ENCODE measurements at places on chromosomes 12 and 14. TPM values are rescaled to one million over a fixed set of nuclear protein-coding genes. Genes with fewer than 3 reads are reported as not detected.

DNA sequence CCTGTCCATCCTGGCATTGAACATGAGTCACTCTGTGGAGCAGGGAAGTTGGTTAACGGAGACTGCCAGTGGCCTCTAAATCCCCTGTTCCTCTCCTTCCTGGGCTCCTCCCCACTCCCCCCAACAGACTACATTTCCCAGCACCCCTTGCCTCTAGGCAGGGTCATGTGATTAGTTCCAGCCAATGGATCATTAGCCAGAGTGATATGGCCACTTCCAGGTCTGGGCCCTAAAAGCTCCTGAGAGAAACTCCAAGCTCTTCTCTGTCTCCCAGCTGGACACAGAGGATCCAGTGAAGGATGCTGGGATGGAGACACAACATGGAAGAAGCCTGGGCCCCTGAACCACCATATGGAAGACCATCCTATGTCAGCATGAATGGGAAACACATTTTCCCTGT, 54.4 kb upstream of the RFLNA start:
- no peak overlapping the region for H3K27ac ChIP-seq
- DNase-seq: no peak
- H3K4me1 ChIP-seq: no peaks in the 10 kb centered on the region
- H3K4me3 ChIP-seq: no peak overlapping the region
- H3K36me3 ChIP-seq: no peaks in the 10 kb centered on the region

DNA sequence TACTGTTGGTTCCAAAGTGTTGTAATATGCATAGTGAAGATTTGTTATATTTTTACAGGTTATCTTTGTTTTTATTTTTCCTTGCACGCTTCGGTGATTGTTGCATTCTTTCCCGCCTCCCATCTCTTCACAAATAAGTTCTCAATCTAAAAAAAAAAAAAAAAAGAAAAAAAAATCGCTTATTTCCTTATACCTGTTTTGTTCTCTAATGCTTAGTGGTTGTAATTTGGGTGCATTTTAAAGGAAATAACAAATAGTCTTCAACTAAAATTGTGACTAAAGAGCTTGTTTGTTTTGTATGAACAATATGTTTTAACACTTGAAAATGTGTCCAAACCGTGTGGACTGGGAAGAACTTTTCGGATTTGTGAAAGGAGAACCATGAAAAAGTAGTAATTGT, 1.5 kb downstream of the CAND1 start:
- no peak for DNase-seq
- H3K4me1 ChIP-seq: peaks cover 47% of the 10 kb centered on the region
- peak overlapping the region; percentile 97 for H3K27ac ChIP-seq
- no peaks in the 10 kb centered on the region for H3K27me3 ChIP-seq

PPP1R1A gene
- not detected for total RNA-seq

GRCh38 chr14:98721061-98721460, 550.9 kb downstream of the BCL11B start:
- no peak overlapping the region for H3K27ac ChIP-seq
- no peak for DNase-seq
- peaks cover 3% of the 10 kb centered on the region for H3K27me3 ChIP-seq
- H3K36me3 ChIP-seq: no peaks in the 10 kb centered on the region
- no peak overlapping the region for H3K4me3 ChIP-seq

KLHL28 gene
- total RNA-seq: 15.2 TPM

LALBA gene
- not detected for total RNA-seq
